ENCODE measurements at places on chromosomes 5 and 9.

DNA sequence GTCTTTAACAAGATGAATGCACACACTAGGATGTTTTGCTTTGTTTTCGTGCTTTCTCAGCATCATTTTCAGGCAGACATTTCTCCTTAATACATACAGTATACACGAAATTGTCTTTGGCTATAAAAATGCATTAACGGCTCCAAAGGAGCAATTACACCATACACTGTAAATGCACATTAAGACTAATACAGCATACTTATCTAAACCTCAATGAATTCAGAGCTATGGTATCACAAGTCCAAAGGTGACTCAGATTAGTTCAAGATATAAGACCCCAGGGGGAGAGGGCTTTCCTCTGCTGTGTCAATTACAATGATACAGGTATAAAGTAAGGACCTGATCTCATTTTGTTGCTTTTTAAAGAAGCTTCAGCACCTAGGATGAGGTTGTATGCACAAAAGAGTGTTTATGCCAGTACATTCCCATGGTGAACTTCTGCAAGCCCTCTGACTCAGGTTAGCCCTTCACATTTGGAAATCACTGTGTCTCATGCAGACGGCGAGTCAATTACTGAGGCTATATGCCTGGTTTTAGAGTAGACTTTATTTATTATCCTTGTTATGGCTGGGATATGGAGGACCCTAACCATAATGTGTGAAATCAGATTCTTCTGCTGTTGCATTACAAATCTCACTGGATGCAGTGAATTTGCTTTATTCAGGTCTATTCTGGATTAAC, 233.3 kb downstream of the ZNF608 start:
- no peak for DNase-seq

DNA sequence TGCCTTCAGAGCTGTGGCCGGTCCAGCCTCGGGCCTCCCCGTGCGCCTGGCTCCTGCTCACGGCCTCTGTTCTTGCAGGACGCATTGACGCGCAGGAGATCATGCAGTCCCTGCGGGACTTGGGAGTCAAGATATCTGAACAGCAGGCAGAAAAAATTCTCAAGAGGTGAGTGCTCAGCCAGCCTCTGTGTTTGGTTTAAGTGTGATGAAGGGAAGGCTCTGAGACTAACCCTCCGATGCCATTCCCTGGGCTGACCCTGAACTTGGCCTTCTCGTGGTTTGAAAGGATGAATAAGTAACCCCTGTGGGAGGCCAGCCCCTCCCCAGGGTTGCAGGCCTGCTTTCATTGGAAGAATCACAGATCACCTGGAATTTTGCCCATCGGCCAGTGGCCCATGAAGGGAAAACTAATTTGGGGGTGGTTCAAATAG, 26.3 kb downstream of the PTGES2 start:
- no peak for DNase-seq

DNA sequence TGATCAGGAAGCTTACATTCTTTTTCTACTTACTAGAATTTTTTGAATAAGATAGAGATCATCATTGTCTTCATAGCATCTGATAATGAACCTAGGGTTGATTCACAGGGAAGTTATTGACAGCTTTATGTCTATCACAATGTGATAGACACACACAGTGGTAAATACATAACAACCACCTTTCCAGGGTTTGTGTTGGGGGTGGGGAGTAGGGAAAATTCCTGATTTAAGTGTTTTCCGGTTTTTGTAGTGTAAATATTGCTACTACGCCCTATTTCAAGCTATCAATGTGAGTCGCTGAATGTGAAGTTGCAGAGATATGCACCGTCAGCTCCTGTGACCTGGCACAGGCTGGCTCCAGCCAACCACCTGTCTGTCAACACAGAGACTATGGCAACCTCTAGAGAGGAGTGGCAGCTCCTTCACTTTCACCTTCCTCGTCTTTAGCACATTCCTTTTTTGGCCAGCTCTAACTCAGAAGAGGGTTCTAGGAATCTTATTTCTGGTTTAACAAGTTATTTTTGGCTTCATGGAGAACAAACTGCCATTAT, 224.9 kb downstream of the MAT2B start:
- no peak for DNase-seq

DNA sequence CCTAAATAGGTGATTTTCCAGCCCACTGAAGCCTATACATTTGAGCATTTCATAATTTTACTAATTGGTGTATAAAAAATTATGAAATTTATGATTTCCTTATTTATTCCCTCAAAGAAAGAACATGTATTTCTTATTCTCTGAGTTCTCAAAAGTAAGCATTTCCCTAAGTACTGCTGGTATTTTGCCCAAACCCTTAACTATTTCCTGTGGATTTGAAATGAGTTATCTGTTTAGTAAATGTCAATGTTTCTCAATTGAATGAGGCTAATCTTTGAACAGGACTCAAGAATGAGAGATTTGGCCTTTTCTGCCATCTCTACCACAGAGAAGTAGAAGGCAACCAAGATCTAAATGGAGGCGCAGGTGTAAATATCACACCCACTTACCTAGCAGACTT, 751.7 kb downstream of the TLE1 start:
- DNase-seq: no peak

DNA sequence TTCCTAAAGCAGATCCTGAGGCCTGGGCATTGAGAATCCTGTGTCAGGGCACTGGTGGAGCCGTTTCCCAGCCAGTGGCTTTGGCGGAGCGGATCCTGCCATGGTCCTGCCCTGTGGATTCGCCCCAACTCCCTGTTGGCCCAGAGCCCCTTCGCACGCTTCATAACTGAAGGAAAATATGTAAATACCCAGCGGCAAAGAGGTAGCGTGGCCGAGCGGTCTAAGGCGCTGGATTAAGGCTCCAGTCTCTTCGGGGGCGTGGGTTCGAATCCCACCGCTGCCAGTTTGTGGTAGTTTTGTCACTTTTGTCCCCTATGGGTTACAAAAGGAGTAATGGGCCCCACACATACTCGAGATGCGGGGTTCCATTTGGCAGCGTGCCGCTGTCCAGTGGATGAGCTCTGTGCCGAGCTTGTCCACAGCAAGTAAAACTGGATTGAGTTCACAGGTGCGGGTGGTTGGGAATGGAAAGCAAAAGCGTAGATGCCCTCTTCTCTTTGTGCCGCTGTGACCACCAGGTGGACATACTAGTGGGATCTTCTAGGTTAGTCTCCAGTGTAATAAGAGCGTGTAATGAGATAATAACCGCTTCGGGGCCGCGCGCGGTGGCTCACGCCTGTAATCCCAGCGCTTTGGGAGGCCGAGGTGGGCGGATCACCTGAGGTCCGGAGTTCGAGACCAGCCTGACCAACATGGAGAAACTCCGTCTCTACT, 17.3 kb downstream of the TRIM7 start:
- DNase-seq: no peak

- no peak for DNase-seq
These were observed 7.9 kb upstream of the KCNMB1 start for GRCh38 chr5:170397059-170397458.

DNA sequence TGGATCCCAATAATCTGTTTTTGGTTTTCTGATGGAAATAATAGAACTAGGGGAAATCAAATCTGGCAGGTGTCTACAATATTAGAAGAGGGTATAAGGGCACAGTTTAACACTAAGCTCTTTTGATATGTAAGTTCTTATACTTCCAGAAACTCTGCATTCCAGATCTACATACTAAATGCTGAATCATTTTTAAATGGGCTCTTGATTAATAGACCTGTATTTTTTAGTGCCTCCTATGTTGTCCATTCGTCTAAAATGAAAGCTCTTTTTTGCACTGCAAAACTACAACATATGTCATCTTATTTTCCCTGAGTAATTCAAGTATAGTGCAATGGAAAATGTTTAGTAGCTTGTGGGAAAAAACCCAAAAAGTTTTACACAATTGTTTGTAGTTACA, 44.2 kb downstream of the NR6A1 start:
- no peak for DNase-seq

DNA sequence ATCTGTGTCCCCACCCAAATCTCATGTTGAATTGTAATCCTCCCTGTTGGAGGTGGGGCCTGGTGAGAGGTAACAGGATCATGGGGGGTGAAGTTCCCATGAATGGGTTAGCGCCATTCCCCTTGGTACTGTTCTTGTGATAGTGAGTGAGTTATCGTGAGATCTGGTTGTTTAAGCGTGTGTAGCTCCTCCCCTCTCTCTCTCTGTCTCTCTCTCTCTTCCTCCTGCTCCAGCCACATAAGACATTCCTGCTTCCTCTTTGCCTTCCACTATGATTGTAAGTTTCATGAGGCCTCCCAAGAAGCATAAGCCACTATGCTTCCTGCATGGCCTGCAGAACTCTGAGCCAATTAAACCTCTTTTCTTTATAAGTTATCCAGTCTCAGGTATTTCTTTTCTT, 28.8 kb downstream of the C5orf15 start:
- no peak for DNase-seq

GRCh38 chr9:95641586-95641985, 124.8 kb upstream of the PTCH1 start:
- no peak for DNase-seq

GRCh38 chr5:56514245-56514644, 281.1 kb upstream of the ANKRD55 start:
- no peak for DNase-seq

DNA sequence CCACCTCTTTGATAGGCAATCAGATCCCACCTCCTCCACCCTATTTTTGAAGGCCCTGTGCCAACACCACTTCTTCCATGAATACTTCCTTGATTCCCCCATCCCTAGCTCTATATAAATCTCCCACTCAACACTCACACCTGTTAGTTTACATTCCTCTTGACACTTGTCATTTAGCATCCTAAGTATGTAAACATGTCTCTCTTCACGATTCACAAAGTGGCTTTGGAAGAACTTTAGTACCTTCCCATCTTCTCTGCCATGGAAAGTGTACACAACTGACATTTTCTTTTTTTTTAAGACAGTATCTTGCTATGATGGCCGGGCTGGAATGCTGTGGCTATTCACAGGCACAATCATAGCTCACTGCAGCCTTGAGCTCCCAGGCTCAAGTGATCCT, 1.5 kb upstream of the FXN start:
- DNase-seq: no peak

DNA sequence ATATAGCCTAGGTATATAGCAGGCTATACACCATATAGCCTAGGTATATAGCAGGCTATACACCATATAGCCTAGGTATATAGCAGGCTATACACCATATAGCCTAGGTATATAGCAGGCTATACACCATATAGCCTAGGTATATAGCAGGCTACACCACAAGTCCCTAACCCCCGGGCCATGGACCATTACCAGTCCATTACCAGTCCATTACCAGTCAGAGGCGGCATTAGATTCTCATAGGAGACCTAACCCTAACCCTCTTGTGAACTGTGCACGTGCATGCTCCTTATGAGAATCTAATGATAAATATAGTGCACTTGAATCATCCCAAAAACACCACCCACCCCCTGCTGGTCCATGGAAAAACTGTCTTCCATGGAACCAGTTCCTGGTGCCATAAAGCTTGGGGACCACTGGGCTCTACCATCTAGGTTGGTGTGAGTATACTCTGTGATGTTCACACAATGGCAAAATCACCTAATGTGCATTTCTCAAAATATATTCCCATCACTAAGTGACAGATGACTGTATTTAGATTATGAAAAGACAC, 4.7 kb downstream of the PLIN2 start:
- no peak for DNase-seq

GRCh38 chr9:80602291-80602690, 1030.5 kb downstream of the TLE4 start:
- no peak for DNase-seq

DNA sequence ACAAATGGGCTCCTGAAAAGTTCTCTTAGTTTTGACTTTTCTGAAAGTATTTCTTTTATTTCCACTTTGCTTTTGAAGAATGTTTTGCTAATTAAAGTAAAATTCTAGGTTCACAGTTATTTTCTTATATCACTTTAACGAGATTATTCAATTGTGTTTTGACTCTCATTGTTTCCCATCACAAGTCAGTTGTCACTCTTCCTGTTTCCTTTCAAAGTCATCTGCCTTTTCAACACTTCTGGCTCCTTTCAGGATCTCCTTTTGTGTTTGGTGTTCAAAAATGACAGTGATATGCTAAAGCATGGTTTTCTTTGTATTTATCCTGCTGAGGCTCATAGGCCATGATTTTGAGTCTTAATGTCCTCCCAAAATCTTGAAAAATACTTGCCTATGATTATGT, 235.4 kb upstream of the TAS2R1 start:
- DNase-seq: no peak

- no peak for DNase-seq
These were observed 198.0 kb upstream of the RPS23 start for GRCh38 chr5:82476155-82476554.

GRCh38 chr9:36017278-36017677, 19.4 kb upstream of the RECK start:
- no peak for DNase-seq

GRCh38 chr9:117936185-117937130, 232.3 kb downstream of the TLR4 start:
- no peak for DNase-seq

DNA sequence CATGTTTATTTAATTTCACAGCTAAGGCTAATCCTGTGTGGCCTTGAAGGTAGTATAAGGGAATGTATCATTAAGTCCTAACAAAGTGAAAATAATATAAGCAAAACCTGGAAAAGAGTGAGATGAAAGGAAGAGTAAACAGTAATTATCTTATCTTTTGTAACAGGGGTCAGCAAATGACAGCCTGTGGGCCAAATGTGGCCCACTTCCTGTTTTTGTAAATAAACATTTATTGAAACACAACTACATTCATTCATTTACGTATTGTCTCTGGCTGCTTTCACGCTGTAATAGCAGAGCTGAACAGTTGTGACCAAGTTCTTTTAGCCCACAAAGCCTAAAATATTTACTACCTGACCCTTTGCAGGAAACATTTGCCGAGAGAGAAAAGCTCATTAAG, 78.4 kb upstream of the HTR4 start:
- no peak for DNase-seq

- DNase-seq: no peak
These were observed 457 bp upstream of the CDH18 start for GRCh38 chr5:19988457-19988856.

- no peak for DNase-seq
These were observed 10.1 kb downstream of the BRD3OS start for GRCh38 chr9:134035041-134036039.

- no peak for DNase-seq
These were observed 473.0 kb downstream of the EBF1 start for GRCh38 chr5:158626718-158627117.

DNA sequence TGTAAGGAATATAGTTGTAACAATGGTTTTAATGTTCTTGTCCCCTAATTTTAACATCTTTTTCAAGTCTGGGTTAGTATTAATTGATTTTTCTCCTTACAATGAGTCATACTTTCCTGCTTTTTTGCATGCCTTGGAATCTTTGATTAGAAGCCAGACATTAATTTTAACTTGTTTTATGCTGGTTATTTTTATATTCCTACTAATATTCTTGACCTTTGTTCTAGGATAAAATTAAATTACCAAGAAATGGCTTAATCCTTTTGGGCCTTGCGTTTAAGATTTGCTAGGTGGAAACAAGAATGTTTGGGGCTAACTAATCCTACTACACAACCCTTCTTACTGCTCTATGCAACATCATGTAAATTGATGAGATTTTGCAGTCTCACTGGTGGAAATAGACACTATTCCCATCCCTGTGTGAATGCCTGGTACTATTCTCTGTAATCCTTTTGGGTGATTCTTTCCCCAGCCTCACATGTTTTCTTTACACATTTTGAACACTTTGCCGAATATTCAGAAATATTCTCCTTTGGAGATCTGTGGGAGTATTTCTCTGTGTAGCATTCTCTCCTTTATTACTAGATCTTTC, 47.2 kb downstream of the ZCCHC7 start:
- DNase-seq: no peak

- DNase-seq: no peak
These were observed 150.2 kb downstream of the GABBR2 start for GRCh38 chr9:98558575-98558974.

GRCh38 chr5:95022967-95023695, 261.8 kb downstream of the MCTP1 start:
- DNase-seq: no peak

GRCh38 chr5:107455111-107455544, 215.6 kb downstream of the EFNA5 start:
- no peak for DNase-seq
